ENCODE measurements at places on chromosomes 16 and 17.

GRCh38 chr17:31449111-31449510, 57.6 kb downstream of the RAB11FIP4 start:
- no peak for DNase-seq

- DNase-seq: peak; percentile 10
Measured at GRCh38 chr16:82133798-82134197, 36.2 kb downstream of the MPHOSPH6 start.

- no peak for DNase-seq
Measured at GRCh38 chr16:60815033-60815432, 1221.2 kb downstream of the CDH8 start.

- DNase-seq: no peak
Measured at GRCh38 chr16:89009343-89010209, 32.6 kb upstream of the CBFA2T3 start.

DNA sequence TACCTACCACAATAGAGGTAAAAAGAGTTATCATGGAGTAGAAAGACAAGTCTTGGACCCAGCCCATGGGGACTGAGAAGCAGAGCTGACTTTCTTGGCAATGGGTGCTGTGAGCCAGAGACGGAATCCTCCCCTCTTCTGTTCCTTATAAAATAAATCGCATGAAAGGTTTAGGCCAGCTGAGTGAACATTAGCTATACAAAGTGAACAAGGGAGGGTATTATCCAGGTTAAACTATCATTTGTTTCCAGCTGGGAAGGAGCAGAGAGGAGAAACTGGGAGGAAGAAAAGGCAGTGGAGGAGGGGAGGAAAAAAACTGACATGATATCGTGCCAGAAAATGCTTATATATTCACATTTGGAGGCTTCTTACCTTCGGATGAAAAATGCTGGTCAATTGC, 13.3 kb upstream of the PAFAH1B1 start:
- no peak for DNase-seq

GRCh38 chr17:63504261-63504660, 18.9 kb upstream of the KCNH6 start:
- no peak for DNase-seq

GRCh38 chr16:9280069-9280466, 188.6 kb downstream of the HAPSTR1 start:
- no peak for DNase-seq

GRCh38 chr16:86466696-86467406, 43.5 kb upstream of the FOXF1 start:
- DNase-seq: no peak

- DNase-seq: no peak
Measured at GRCh38 chr17:35819455-35819854, 10.2 kb downstream of the TAF15 start.

DNA sequence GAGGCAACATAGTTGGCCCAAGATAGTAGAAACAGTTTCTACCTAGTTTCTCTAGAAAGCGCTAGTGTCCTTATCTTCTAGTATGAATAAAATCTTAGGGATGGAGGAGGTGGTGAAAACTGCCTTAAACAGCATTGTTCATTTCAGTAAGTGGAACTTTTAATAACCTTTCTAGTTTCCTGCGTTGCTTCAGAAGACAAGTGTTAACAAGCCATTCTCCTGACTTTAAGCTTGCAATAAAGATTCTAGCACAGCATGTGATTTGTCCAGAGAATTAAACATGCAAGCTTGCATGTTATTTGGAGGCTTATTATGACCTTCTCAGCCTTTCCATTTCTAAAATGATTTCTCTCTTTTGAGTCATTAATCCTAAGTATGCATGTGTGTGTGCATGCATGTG, 72.3 kb downstream of the TANGO6 start:
- no peak for DNase-seq

- DNase-seq: no peak
Measured at GRCh38 chr16:27906883-27907282, 156.6 kb downstream of the GSG1L start.

DNA sequence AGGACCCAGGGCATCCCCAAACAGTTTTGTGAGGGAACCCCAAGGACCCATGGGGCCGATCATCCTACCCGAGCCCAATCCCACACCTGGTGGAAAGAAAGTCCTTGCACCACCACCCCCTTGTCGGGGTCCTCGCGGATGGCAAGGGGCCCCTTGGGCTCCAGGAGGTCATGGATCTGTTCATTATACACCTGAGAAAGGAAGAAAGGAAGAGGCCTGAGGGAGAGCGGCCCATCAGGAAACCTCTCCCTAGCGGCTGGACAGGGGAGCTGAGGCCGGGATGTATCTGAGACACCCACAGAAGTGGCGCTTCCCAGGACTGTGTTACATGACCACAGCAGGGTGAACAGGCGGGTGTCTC, 12.8 kb downstream of the KIF18B start:
- DNase-seq: no peak

- DNase-seq: no peak
Measured at GRCh38 chr17:7129311-7129710, 14.7 kb upstream of the ASGR2 start.

- peak; percentile 67 for DNase-seq
Measured at GRCh38 chr16:85393674-85394451, 219.3 kb upstream of the GSE1 start.

DNA sequence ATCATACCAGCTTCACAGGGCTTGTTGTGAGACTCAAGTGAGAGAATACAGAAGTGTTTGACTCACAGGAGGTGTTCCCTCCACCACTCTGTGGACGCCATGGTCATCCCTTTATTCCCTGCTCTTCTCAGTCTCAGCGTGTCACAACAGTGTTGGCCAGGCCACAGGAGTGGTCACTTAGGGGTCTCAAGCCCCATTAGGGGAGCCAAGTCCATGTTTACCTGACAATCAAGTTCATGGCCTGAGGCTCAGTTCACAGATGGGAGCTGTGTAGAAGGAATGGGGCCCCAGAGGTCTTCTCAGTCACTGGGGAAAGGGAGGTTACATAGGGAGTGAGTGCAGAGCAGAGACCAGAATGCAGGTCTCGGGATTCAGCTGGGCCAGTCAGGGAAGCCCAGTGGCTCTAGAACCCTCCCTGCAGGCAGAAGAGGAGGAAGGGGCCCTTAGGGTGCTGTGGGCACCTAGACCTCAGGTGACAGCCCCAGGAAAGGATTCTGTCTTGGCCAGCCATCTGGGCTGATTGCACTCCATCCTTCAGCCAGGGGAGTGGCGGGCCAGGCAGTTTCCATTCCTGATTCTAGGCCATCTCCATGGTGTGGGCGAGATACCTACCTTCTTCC, 9.5 kb upstream of the CENPT start:
- DNase-seq: no peak

- DNase-seq: no peak
Measured at GRCh38 chr16:61937646-61938045, 98.6 kb downstream of the CDH8 start.

DNA sequence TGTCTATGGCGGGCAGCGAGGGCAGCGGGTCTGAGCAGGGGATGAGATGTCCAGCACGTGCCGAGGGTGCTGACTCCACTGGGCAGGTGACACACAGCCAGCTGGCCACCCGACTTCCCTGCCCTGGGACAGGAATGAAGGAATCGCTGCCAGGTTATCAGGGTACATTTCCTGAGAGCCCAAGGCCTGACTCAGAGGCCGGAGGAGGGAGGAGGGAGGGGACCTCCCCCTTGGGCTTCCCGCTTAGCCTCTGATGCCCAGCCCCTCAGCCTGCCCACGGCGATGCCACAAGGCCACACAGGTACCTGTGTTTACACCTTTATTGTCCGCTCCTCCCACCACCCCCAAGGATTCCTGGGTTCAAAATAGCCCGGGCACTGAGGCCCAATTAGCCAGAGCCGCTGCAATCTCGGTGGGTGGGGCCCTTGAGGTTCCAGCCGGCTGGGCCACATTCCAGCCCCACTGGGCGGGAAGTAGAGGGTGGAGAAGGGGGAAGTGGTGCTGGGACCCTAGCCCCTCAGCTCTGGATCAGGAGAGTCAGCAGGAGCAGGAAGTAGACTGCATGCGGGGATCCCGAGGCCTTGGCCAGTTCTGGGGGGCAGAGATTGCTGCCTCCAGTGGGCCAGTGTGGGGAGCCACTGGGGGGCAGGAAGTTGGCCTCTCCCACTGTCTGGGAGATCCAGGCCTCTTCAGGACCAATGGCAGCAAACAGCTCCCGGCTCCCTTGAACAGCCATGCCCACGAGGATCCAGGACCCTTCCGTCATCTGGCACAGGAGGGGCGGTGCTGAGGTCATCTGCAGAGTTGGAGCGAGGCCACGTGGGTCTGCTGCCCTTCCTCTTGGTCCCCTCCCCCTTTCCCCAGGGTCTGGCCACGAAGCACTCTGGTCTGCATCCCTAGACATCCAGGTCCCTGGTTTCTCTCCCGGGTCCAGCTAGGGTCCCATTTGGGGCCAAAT, 3.4 kb upstream of the PRSS8 start:
- no peak for DNase-seq

DNA sequence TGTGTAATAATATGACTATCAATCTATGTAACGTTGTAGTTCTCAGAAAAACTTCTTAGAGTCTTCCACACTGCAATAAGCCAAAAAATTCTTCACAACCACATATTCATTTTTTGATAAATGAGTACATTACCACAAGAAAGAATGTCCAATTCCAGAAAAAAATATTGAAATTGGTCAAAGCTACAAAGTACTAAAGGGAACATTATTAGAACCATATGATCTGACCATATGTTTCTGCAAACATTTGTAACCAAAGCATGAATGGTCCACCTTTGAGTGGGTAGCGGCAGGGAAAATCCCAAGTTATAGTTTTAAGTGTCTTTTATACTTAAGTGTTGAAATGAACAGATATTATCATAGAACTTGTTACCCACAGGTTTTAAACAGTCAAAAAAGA, 71.7 kb upstream of the NACA2 start:
- no peak for DNase-seq

DNA sequence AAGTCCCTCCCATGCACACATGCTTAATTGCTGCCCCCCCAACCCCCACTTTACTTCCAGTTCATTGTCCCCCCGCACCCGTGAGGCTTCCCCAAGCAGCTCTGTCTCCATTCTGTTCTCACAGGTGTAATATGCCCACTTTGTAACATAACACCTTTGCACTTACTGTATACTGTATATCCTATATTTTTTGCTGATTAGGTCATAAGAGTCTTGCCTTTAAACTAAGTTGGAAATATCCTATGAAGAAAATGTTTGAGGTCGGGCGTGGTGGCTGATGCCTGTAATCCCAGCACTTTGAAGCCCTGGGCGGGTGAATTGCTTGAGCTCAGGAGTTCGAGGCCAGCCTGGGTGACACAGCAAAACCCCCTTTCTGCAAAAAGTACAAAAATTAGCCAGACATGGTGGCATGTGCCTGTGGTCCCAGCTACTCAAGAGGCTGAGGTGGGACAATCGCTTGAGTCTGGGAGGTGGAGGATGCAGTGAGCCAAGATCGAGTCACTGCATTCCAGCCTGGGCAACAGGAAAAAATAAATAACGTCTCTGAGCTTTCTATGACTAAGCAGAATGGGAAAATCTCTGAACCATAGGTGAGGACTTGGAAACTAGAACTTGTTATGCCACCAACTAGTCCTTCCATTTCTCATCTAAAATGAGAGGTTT, 76.1 kb downstream of the TNRC6C start:
- DNase-seq: no peak

DNA sequence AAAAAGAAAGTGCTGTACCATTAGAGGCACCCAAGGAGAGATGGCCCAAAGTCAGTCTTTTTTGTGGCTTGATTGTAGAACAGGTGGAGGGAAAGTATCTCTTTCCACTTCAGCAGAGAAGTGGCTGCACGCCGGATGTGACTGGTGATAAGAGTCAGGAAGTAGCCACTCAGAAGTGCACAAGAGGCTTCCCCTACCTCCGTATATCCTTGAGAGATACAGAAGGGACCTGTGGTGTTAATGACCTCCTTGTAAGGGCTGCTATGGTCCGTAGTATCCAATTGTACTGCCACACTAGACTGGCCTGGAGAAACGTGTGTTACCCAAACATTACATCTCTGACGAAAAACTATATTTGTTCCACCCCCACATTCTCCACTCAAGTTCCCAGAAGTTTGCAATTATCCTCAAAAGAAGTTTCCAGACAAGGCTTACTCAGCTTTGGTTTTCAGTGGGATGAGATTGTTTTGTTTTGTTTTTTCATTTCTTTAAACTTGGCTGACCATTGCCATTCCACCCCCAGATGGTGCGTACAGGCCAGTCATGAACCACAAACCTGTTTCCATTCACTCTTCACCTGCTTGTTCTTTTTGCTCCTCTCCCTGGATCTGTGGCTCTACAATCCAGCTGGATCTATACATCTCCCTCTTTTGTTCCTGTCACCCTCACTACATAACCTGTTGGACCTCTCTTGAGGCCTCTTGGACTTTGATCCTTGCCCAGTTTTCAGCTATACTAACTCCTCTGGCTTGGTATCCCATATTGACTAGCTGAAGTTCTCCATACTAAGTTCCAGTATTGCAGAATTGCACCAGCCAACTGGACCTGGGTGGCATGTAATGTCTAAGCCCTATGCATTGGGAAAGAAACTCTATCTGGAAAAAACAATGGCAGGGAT, 20.7 kb upstream of the MED13 start:
- no peak for DNase-seq

DNA sequence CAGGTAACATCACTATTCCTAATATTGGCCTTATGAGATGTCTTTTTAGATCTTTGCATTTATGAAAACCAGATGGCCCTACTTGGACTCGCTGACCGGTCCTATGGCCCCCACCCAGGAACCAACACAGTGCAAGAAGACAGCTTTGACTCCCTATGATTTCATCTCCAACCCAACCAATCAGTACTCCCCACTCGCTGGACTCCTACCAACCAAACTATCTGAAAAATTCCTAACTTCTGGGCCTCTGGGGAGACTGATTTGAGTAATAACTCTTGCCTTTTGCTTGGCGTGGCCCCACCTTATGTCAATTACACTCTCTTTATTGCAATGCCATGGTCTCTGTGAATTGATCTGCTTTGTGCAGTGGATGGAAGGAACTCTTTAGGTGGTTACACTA, 828.9 kb downstream of the CDH11 start:
- DNase-seq: no peak

DNA sequence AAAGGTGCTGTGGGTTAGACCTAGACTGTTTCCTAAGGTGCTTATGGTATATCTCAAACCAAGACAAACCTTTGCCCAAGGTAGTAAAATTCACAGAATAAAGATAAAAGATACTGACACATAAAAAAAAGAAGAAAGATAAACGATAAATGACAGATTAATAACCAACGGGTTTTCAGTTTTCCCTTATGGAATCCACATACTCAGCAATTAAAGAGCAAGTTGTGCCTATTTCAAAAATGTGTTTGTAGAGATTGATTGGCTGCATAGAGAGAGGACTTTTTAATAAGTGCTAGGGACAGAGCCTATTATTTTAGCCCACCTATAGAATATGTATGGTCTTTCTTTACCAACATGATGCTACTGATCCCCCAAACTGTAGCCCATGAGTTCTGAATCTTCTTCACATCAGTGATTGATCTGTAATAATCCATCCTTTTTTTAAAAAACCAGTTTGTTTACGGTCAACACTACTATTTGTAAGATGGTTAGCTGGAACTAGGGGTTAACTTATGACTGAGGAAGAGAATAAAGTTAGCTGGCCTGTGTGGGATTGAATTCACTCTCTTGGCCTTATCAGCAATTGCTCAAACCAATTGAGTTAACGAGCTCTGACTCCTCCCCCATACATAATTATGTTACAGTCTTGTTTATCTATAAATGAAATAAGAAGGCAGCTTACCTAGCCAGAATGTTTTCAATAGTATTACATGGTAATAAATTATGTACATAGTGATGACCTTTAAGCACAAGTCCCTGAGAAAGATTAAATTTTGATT, 53.8 kb downstream of the SNX11 start:
- DNase-seq: no peak
